ENCODE measurements at places on chromosomes 13 and 19.

GRCh38 chr13:60412909-60413616 lies 16.0 kb downstream of the TDRD3 start:
- DNase-seq: no peak

GRCh38 chr13:50149932-50150331 lies 134.7 kb downstream of the KCNRG start:
- DNase-seq: no peak

GRCh38 chr13:104949840-104950740 lies 1585.4 kb downstream of the EFNB2 start:
- DNase-seq: no peak

DNA sequence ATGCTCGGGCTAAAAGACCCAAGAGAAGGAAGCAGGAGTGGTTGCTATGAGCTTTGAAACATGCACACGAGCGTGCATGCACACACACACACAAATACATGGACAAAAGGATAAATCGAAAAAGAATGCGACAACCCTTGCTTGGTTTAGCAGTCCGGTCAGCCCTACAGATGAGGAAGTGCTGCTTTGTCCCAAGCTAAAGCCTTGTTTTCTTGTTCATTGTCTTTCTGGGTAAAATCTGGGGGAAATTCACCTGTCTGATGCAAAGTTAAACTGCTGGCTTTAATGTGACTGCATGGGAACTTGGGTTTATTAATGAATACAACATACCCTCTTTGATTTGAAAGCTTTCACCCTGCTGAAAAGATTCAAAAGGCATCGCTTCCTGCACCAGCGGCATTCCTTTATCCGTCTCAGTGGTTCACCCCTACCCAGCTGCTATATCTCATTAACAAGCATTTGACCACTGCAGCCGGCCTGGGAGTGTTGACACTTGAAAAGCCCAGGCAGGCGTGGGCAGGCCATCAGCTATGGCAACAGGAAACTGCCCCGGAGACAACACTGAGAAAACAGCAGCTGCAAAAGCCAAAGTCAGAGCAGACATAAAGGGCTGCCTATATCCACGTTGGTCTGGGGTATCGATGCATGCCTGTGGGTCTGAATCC lies 301.7 kb downstream of the NDFIP2 start:
- no peak for DNase-seq

- no peak for DNase-seq
These were observed 11.5 kb downstream of the BEST2 start for GRCh38 chr19:12763100-12763499.

DNA sequence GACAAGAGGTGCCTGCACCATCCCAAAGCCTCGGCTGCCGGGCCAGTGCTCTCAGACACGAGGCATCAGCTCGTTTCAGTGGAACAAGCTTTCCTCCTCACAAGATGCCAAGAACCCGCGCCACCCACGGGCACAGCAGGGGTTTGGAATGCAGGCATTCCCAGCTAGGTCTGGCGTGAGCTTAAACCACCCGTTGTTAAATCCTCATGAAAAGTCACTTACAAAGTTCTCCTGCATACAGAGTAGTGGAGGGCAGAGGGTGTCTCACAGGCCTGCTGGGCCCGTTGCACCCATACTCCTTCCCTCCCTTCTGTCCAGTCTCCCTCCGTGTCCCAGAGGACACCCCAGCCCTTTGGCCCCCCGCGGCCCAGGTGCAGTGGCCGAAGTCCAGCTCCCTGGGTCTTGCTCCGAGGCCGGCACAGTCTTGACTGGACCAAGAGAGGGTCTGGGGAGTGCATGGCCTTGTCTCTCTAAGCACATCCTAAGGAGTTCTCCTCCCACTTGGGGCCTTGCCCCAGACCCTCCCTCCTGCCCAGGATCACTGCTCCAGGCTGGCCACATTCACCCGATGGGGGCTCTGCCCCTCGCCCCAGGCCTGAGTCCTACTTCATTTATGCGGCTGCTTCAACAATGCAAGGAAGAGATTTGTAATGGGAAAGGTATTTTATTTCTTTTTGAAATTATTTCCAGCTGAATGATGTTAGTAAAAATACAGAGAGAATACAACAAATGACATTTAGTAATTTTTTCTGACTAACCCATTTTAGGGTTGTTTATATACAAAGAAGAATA lies 35.2 kb upstream of the GRTP1 start:
- DNase-seq: no peak

DNA sequence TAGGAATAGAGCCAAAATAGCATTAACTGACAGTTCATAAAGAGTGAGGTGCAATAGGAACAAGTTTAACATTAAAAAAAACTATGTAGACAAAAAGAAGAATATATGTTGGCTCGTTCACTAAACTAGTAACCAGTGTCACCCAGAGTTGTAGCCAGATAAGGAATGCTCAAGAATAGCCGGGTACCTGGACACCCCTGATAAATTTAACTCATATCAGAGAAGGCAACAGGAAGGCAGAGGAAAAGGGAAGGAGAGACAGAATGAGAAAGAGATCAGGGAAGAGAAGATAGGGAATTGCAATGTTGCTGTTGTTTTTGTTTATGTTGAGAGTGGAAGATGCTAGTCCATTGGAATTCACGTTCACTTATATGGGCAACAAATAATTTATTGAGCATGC lies 31.6 kb upstream of the KATNAL1 start:
- DNase-seq: no peak

DNA sequence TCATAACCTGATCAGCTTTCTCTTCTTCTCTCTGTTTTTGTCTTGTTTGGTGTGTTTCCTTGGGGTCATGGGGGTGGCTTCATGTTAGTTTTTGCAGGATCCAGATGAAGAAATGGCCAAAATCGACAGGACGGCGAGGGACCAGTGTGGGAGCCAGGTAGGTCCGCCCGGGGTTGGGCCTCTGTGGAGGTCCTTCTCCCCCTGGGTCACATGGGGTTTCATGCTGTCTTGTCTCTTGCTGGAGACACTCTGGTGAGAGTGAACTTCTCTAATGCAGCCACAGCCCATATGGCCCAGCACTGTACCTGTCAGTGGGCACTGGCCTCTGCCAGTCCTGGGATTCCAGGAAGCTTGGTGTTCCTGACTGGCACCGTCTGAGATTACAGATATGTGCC lies 1.1 kb downstream of the CCNE1 start:
- no peak for DNase-seq

DNA sequence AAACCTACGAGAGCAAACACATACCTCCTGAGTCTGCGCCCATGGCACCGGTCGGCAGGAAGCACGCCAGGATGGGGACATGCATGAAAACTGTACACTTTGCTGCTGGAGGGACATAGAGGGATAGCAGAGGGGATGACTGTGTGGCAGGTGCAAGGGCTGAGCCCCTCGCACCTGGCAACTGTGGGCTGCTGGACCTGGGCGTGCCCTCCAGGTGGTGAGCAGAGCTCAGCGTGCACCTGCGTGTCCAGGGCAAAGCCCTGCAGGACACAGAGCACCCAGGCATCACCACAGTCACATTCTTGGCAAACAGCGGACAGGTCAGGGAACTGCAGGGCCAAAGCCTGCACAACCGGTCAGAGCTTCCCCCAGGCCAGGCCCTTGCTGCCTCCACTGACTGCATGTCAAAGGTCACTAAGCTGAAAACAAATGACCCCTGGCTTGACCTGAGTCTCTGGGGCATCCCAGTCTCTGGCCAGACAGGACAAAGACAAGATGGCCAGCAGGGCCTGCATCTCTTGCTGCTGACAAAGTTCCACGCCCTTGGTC lies 9.0 kb upstream of the ISYNA1 start:
- no peak for DNase-seq

DNA sequence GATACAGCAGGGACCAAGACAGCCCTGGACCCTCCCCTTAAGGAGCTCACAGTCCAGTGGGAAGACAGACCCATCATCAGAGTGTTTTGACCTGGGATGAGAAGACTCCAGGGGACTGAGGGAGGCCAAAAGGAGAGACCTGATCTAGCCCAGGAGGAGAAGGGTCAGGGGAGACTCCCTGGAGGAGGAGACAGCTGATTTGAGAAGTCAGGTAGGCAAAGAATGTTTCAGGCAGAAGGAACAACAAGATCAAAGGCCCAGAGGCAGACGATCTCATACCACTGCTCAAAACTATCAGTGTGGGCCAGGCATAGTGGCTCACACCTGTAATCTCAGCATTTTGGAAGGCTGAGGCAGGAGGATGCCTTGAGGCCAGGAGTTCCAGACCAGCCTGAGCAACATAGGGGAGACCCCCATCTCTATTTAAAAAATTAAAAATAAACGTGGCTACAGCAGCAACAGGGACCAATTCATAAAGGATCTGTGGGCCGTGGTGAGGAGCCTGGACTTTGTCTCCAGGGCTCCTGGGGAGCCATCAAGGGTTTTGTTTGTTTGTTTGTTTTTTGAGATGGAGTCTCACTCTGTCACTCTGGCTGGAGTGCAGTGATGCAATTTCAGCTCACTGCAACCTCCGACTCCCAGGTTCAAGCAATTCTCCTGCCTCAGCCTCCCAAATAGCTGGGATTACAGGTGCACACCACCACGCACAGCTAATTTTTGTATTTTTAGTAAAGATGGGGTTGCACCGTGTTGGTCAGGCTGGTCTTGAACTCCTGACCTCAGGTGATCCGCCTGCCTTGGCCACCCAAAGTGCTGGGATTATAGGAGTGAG lies 2.2 kb upstream of the COX6B1 start:
- no peak for DNase-seq

- no peak for DNase-seq
These were observed 108.0 kb downstream of the LMO7 start for GRCh38 chr13:75744127-75744526.

Measured in T-helper 9 cell (primary cell).